GM04503 (cell line): ENCODE measurements at places on chromosomes 5 and 9.

DNA sequence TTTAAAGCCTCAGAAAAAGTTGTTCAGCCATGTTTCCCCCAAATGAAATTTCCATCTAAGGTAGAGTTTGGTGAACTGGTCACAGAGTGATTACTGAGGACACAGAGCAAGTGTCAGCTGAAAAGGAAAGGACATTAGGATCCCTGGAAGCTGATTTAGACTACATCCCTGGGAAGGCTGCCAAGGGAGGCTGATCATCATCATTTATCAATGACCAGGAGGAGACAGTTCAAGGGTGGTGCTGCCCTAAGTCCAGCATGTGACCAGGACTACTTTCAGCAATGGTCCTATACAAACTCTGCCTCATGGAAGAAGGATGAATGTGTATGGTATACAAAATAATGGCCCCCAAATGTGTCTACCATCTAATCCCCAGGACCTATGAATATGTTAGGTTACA is 120.6 kb downstream of the PIK3R1 start:
- DNase-seq: no peak

GRCh38 chr9:34253460-34253837 is 74.6 kb downstream of the UBAP1 start:
- DNase-seq: no peak

GRCh38 chr9:88011005-88011766 is 36.9 kb upstream of the CDK20 start:
- DNase-seq: peak; percentile 2

DNA sequence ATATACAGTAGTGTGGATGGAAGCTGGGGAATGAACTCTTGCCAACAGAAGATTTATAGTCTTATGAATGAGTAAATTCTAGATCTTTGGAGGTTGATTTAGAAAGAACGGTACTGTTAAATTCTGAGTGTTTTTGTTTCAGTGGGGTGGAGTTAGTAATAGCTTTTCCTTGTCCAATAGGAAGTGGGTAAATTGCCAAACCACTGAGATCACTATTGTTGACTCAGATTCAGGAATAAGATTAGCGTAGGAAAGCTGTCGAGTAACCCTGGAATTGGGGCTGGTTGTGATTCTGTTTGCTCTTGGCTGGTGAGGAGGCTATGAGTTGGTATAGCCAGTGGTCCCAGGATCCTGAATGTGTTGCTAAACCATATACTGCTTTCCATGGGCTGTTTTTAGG is 155.6 kb downstream of the ARHGAP26 start:
- DNase-seq: peak; percentile 49

GRCh38 chr9:125593581-125594222 is 113.3 kb downstream of the MAPKAP1 start:
- DNase-seq: no peak

GRCh38 chr9:99221266-99221620 is 499 bp downstream of the ALG2 start:
- DNase-seq: no peak

DNA sequence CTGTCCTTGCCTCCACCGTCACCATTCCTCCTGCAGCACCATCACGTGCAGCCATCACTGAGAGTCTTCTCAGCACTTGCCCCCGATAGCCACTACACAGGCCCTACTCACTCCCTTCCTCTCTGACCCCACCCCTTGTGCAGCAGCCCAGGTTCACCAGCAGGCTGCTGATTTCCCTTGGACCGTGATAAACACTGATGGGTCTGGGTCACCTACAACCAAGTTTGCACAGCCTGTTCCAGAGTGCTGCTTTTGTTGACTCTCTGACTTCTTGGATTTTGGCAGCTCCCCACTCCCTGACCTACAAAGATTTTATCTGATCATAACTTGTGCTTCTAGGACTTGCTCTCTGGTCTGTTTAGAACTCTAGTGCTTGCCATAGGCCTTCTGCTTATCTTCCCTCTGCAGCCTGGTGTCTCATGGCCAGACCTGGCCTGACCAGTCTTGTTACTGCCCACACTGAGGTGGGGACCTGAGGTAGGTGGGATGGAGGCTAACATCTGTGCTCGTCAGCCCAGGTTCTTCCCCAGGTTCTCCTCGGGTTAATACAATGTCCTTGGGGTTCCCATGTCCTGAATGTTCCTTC is 109.3 kb downstream of the TARS1 start:
- no peak for DNase-seq

DNA sequence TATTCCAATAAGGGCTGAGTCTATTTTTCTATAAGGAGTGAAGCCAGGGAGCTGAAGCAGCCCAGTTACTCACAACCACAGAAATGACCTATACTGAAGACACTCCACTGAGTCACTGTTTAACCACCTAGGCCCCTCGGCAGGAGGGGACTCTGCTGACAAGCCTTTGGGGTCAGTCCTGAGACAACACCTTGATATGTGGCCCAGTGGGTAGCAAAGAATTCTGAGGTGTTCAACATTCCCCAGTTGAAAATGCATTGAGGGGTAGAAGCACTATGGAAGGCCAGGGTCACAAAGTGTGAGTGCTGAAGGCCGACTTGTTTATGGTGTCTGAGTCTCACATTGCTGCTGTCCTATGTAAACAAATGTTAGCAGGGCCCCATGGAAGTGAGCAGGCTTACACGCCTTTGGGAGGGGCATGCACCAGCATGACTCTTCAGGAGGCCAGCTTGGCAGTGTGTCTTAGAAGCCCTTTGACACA is 112.6 kb upstream of the NFIL3 start:
- peak; percentile 34 for DNase-seq

DNA sequence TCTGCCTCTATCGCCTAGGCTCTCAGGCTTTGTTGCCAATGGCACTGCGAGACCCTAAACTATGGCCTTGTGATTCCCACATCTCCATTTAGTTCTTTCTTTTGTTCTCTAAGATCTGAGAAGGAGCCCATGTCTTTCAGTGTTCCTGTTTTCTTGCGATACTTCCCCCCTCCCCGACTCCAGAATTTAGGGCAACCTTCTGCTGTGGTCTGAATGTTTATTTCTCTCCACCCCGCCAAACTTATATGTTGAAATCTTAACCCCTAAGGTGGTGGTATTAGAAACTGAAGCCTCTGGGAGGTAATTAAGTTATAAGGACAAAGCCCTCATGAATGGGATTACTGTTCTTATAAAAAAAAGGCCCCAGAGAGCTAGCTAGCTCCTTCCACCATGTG is 6.4 kb downstream of the TMC1 start:
- no peak for DNase-seq

DNA sequence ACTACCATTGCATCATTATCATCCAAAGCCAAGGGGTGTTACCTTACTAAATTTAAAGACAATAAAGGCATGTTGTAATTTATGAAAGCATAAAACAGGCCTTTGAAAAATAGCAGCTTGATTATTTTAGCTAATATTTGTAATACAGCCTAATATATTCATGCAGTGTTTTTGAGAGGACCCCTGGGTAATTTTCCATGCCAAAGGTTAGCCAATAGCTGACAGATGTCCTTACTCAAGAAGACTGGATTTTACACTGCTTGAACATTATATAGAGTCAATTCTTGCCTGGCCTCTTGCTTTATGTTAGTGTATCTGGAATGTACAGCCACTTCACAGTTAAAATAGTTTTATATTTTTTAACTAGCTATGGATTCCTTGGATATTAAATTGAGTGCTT is 337.8 kb upstream of the PAPPA start:
- DNase-seq: no peak

- no peak for DNase-seq
These were observed 728.0 kb upstream of the C9orf72 start for GRCh38 chr9:28301281-28301680.

DNA sequence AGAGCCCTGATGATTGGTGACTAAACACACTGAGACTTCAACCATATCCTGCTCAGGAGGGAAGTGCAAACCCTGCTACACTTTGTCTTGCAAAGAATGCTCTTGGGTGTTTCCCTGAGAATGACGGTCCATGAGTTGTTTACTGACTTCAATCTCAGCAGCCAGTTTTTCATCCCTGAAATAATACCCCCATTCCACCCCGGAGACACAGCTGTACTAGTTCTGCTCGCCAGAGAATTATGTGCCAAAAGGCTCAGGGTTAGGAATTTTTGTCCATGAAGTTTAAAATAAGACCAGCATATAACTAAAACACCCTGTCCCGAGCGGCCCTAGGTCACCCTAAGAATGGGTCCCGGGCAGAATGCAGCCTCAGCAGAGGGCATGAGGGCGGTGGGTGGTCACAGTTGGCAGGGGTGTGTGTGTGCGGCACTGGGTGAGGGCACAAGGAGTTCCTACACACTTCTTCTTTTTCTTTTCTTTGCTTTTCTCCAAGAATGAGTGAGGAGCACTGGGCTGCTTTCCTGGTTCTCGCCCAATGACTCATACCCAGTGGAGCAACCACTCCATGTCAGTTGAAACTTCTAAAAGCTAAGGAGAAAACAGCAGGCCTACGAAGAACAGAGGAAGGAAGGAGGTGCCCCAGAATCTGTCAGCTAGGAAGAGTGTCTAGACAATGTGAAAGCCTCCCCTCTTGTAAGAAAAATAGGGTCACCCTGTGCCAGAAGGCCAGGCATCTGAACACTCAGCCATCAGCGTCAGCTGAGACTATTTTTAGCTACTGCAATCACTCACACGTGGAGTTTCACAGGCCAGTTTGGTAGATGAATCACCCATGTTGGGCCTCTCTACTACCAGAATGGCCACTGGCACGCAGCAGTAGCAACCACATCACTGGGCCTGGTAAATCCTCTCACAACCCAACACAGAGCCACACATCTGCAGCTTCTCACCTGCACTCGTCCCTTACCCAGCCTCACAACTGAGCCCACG is 105.9 kb downstream of the DPYSL3 start:
- DNase-seq: peak; percentile 96

- no peak for DNase-seq
These were observed 192.1 kb upstream of the TRIM32 start for GRCh38 chr9:116494815-116495634.

GRCh38 chr9:91693226-91693625 is 256.8 kb downstream of the ROR2 start:
- DNase-seq: no peak

DNA sequence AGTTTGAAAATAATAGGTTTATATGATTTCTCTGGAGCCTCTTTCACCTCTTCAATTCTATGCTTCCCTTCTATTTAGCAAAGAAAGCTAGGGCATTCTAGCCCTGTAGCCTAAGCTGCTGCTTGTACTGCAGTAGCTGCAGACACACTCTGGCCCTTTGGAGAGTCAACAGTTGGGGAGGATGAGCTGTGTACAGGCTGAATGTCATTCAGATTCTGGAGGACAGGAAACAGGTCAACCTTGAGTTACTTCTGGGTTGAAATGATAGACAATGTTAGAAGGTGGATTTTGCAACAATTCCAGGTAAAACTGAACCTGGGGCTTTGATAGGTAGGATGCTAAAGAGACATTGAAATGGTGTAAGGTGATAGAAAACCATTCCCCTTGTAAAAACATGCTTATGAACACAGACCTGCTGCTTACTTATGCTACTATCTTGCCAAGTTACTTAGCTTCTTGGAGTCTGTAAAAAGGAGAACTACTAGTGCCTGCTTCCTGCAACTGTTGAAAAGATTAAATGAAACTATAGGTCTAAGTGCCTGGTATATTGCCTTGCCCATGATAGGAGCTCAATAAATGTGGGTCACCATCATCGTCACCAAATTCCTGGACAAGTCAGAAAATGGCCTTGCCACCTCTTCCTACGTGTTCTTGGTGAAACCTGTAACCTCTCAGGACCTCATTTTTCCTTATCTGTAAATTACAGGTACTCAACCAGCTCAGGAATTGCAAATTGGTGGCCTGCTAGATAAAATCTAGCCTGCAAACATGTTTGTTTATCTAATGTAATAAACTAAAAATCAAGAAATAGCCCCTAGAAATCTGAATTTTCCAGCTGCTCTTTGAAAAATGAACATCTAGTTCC is 83.7 kb downstream of the GALNT10 start:
- DNase-seq: no peak

GRCh38 chr5:95961617-95962474 is at the start of gene ELL2:
Gene ELL2 (minus strand): TSS chr5:95961851. CDS start chr5:95961721, 130 bp downstream.
- DNase-seq: peak; percentile 93

DNA sequence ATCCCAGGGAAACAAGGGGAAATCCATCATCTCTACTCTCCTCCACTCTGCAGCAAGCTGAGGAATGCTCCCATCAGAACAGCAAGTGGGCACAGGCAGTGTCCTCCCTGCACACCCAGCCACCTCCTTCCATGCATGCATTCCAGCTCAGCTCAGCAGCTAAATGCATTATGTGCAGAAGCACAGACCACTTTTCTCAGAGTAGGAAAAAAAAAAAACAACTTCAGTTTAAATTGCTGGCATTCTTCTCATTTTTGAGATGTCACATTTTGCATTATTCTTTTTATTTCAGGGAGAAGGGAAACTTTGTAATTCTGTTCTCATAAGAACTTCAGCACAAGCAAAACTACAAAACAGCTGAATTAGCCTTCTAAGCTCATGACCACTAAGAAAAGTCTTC is 312.2 kb downstream of the SEMA5A start:
- peak; percentile 46 for DNase-seq

- no peak for DNase-seq
These were observed 35.9 kb upstream of the HRH2 start for GRCh38 chr5:175621971-175622370.
